ENCODE measurements at places on chromosomes 13 and 19.
A peak's percentile ranks its signal among the peaks of the same experiment; 100 is the strongest.

DNA sequence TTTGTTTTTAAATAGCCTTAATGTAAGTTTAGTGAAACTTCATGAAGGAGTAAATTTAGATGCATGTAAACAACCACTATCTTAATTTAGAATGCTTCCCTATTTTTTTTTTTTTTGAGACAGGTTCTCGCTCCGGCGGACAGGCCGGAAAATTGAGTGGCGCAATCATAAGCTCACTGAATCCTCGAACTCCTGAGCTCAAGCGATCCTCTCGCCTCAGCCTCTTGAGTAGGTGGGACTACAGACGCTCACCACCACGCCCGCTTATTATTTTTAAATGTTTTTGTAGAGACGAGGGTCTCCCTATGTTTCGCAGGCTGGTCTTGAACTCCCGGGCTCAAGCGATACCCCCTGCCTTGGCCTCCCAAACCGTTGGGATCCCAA is 1.6 kb downstream of the TEX30 start:
- DNase-seq = no peak

- no peak for DNase-seq
Observed at GRCh38 chr13:82803341-82803740, 1078.9 kb downstream of the SLITRK1 start.

DNA sequence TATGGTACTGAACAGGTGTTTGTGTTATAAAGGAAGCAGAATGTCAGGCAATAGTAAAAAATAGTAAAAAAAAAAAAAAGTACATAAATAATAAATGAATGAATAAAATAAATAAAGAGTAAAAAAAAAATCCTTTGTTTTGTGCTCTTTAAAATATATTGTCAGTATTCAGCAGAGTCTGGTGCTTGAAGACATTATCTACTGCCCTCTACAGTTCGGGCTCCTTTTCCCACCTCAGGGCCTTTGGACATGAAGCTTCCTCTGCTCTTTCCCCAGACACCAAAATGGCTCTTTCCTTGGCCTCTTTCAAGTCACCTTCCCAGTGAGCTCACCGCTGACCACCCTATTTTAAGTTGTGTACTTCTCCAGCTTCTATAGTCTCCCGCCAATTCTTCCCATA is 137.5 kb downstream of the TNFRSF19 start:
- no peak for DNase-seq

DNA sequence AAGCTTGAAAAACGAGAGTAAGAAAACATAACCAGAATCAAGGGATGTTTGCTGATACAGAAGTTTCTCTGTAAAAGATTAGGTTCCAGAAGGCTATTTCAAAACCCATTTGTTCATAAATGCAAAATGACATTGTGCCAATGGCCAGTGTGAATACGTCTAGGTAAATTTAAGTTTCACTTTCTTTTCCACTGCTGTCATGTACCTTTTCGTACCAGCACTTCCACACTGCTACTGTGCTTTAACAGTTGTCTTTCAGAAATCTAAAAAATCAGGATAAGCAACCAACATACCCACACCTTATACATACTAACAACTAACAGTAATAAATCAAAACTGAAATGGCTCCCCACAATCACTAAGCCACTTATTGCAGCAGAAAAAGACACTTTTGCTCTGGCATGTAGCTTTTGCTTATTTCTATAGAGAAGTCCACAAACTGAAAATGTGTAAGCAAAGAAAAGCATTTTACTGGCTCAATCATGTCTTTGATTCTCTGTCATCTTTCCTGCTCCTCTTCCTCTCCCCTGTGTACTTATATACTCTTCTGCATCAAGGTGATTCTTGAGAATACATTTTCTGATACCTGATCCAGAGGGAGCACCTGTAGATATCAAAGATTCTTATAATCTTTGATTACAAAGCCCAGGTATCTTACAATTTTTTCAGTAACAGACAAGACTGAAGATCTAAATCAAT is 34.3 kb downstream of the ELF1 start:
- no peak for DNase-seq

DNA sequence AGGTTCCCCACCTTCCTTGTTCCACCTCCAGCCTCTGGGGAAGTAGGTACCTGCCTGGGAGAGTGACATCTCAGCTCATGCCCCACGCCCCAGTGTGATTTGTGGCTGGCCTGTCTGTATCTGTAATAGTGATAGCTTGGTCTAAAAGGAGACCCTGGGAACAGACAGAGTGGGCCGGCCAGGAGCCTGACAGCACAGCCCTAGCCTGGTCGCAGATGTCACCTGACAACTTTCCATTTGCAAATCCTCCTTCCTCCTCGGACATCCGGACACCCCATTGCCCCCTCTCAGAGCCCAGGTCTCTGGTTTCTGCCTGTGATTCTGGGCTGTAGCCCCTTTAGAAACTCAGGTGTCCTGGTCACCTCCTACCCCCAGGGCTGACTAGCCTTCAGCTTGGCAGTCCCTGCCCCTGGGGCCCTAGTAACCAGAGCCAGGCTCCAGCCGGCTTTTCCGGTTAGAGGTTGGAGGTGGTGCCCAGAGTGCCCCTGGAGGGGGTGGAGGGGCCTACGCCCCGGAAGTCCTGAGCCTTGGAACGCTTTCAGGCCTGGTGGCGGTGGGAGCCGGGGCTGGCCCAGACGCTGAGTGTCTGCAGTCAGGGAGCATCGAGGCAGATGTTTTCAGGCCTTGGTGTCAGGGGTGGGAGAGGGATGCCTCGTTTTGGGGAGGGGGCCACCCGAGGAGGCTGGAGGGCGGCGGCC is 6.5 kb downstream of the LRRC8E start:
- no peak for DNase-seq

- DNase-seq = peak; percentile 50
Observed at GRCh38 chr19:46529622-46530451, 34.2 kb upstream of the PNMA8B start.

- DNase-seq = no peak
Observed at GRCh38 chr19:1289686-1290025, 4.0 kb downstream of the EFNA2 start.

DNA sequence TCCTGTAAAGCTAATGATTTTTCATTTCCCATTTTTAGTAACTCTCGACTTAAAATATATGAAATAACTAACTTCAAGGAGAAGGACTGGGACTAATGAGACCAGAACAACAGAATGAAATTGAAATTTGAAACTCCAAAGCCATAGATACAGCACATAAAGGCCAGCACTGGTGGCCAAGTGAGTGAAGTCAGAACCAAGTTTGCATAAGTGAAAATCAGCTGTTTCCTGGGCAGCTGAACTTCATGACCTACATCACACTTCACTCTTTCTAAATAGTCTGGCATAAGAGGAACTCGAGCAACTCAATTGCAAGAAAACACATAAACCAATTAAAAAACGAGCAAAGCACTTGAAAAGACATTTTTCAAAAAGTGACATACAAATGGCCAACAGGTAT is 84.5 kb downstream of the DCLK1 start:
- DNase-seq = no peak

DNA sequence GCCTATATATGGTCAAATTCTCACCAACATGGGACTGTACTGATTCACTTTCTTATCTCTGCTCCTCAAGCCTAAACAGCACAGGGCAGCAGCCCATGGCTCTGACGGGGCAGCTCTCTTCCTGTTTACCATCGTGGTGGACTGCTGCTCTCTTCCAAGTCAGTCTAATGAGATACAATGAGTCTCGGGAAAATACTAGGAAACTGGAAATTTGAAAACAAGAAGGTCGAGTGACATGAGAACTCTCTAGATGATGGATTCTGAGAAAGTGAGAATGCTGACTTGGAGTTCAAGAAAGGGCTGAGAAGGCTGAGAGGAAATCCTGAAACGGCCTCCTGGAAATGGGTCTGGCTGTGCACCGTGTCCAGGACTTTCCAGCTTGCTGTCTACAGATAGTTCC is 122.8 kb upstream of the ARGLU1 start:
- DNase-seq = no peak

DNA sequence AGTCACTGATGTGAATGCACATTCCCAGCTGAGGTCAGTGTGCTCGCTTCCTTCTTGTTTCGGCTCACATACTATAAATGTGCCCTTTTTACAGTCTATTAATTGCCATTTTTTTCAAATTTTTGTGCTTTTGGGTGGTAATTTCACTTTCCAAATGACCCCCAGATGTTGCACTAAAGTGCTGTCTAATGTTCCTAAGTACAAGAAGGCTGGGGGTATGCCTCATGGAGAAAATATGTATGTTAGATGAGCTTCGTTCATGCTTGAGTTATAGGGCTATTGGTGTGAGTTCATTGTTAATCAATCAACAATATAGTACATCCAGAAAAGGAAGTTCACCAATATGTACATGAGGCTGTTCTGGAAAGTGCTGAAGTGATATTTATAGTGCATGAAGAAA is 84.7 kb downstream of the KL start:
- no peak for DNase-seq

DNA sequence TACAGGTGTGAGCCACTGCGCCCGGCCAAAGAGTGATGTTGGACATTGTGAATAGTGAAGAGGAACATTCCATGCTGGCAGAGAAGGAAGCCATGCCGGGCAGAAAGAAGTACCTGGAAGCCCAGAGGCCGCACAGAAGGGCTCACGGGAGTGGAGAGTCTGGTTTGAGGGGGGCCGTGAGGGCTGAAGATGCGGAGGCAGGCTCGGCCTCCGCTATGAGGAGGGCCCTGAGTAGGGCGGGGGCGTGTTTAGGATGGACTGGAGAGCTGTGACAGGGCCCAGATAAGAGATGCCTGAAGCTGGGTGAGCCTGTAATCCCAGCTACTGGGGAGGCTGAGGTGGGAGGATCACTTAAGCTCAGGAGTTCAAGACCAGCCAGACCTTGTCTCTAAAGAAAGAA is 1.6 kb downstream of the JOSD2 start:
- DNase-seq = no peak

- no peak for DNase-seq
Observed at GRCh38 chr13:114002771-114003321, 29.0 kb upstream of the C13orf46 start.

DNA sequence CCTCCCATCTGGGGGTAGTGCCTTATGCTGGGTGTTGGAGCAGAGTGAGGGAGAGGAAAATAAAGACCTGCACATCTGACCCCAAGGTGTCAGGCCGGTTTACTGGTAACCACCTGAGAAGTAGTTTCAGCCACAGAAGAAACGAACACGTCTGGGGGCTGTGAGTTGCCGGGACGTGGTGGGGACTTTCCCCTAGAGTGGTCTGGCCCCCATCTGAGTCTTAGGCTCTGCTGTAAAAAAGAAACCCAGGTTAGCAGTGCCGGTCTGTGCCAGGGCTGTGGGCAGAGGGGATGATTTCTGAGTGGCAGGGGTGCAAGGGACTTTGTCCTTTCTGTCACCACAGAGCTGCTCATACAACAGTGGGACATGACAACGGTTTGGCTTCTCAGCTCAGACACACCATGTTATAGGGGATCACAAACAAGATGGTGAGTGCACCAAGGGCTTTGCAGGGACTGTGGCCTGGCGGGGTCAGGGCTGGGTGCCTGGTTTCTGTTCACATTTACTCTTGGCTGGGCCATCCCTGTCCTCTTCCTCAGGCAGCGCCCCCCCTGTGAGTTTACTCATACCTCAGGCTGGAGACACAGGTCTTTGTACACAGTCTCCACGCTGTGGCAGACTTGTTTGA is 9.0 kb downstream of the GCDH start:
- no peak for DNase-seq

GRCh38 chr13:50444726-50445125 is 398.8 kb downstream of the DLEU7 start:
- DNase-seq = no peak

GRCh38 chr19:14433554-14434501 is 722 bp downstream of the PKN1 start:
- peak; percentile 74 for DNase-seq

GRCh38 chr19:45263013-45263412 is 11.9 kb downstream of the MARK4 start:
- no peak for DNase-seq

DNA sequence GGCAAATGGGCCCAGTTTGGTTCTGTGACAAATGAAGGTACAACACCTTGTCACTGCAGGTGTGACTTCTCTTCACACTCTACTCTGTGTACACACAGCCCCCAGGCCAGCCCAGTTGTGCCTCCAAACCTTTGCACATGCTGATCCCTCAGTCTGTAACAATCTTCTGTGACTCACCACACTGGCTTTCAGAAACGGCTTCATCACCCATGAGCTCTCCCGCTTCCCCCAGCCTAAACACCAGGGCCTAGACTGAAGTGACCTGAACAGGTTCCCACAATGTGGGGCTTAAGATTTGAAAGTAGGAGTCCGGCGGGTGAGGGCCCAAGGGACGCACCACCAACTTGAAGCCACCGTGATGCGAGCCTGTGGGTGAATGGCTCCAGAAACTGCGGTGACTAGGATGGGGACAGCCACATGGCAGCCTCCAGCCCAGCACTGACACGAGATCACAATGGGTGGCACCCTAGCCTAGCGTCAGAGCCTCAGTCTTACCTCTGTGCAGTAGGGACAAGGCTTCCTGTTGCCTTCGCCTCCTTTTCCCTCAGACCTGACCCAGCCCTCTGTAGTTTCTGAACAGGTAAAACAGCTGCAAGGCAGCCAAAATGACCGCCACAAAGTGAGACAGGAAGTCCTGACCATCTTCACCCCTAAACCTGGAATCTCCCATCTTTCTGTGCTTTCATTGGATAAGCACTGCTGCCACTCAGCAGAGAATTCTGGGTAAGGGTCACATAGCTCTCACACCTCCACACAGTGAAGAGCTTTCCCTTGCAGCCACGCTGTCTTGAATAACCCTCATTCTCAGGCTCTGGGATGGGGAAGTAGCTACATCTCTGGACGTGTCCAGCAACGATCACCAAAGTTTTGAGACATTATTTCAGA is 34.2 kb upstream of the ZNF599 start:
- DNase-seq = no peak

DNA sequence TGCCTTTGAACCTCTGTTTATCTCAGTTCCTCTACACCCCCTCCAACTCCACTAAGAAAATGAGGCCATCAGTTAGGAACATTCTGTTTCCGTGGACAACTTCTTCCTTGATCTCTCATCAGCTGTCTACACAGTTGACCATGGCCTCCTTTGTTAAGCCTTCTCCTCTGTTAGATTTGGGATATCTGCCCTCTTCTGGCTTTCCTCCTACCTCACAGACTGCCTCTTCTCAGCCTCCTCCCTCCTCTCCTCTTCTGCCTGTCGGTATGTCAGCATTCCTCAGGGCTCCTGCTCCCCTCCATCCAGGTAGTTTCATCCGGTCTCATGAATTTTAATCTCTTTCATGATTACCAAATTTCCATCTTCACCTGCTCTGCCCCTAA is 454.9 kb downstream of the FOXO1 start:
- DNase-seq = no peak
